Stimulated activated CD8-positive, alpha-beta memory T cell treated with anti-CD3 and anti-CD28 coated beads, Interleukin-4, amount 100 ng/mL, for 1 hour (primary cell): ENCODE measurements at places on chromosomes 12 and 14.

- DNase-seq = no peak
Measured at GRCh38 chr12:111569363-111570083, 29.6 kb downstream of the ATXN2 start.

- no peak for DNase-seq
Measured at GRCh38 chr12:90922145-90922627, 32.8 kb downstream of the CCER1 start.

GRCh38 chr12:114371733-114372132 is 34.2 kb downstream of the TBX5 start:
- DNase-seq = no peak

DNA sequence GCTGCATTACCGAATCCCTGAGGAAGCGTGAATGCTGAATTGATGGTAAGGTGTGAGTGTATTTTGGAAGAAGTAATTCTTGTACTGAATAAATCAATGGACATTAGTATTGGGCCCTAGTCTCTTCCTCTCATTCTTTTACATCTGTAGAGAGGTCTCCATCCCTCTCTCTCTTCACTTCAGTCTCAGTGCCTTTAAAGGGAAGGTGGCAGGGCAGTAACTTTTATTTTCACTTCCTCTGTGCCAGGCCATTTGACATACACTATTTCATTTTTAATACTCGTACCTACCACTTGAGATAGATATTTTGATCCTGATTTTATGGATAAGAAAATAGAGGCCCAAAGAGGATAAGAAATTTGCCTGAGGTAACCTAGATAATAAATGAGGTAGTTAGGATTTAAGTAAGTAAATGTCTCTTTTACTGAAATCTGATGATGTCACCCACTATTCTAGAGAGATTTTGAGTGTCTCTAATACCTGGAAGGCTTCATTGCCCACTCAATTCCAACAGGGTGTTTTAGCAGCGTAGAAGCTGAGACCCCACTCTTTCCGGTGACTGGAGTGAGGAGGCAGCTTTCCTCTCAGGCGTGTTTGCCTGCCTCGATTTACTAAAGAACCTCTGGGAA is 177.9 kb upstream of the PRICKLE1 start:
- DNase-seq = no peak

GRCh38 chr14:103318750-103319419 is 15.2 kb upstream of the EIF5 start:
- no peak for DNase-seq
